Keratinocyte (primary cell): ENCODE measurements at places on chromosomes 4 and X. TPM values are rescaled to one million over a fixed set of nuclear protein-coding genes. Genes with fewer than 3 reads are reported as not detected.

DNA sequence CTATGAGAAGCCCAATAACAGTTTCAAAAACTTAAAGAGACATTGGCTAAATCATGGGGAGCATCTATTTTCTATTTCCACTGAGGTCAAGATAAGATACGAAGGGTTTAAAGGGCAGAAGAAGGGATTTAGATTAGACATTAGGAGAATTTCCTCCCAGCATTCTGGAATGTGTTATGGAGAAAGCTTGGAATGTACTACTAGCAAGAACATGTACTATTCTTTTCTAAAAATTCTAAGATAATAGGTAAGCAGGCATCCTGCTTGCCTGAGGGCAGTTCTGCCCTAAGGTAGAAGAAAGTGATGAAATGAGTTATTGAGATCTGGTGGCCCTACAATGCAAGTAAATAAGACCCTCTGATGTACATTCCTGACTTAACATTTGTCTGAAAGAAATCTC lies 279.2 kb downstream of the NR3C2 start:
- no peak for DNase-seq

DNA sequence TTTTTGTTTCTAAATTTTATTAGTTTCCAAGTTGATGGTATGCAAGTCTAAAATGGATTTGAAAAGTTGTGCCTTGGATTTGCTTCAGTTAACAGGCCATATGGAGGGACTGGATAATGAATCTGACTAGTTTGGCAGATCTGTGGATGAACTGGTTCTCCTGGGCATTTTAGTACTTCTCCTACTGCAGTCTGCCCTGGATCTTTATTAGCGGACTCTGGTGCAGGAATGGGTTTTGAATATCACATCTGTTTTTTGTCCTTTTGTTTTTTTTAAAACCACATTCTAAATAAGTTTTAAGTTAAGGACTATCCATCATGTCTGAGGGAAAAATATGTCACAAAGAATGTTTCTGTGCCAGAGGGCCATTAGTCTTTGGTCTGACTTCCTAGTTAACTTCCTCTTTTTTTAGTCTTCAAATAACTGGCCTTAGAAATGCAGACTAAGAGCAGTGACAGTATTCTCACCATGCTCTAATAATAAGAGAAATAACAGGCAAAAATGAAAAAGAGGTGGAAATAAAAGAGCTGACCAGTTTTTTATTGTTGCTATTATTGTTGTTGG lies 13.9 kb upstream of the DCK start:
- DNase-seq = no peak

DNA sequence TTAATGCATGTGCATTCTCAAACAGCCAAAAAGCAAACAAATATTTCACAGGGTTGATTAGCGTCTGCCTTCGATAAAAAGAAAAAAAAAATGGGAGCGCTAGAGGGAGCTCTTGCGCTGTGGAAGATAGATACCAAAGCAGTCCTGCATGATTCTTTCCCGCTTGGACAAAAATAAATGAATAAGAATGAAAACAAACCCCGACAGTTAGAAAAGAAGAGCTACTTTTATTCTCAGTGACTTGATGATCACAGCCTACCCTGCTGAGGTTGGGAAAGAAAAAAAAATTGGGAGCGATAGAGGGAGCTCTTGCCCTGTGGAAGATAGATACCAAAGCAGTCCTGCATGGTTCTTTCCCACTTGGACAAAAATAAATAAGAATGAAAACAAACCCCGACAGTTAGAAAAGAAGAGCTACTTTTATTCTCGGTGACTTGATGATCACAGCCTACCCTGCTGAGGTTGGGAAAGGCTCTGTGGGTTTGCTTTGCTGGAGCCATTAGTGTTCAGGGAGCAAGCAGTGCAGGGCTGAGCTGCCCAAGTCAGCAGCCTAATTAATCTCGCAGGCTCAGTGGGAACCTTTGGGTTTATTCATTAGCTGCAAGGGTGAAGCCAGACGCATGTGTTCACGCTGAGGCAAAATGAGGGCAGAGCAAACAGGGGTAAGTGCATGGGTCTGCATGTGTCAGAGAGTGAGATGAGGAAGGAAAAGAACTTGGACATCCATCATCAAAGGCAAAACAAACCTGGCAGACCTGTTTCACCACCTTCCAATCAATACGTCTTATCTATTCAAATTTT lies 249.3 kb upstream of the PRKX start:
- DNase-seq = no peak

The PPEF2 gene
- 0.03 TPM in 2 of 3 replicates, not detected in the other for polyA plus RNA-seq

DNA sequence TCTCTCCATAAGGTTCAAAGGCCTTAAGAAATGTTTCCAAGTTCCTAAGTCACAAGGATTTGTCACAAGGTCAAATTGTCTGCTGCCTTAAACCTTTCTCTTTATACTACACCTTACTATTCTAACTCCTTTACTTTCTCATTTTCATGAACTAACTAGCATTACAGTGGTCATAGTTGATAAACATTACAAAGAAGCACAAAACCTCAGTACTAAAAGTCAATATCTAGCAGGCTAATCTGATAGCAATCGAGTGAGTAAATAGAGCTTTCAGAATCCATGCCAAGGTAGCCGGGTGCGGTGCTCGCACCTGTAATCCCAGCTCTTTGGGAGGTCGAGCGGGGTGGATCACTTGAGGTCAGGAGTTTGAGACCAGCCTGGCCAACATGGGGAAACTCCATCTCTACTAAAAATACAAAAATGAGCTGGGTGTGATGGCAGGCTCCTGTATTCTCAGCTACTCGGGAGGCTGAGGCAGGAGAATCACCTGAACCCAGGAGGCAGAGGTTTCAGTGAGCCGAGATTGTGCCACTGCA lies 510.0 kb downstream of the GBA3 start:
- no peak for DNase-seq

- DNase-seq = no peak
These were observed 352.6 kb downstream of the INPP4B start for GRCh38 chr4:142493255-142494110.

DNA sequence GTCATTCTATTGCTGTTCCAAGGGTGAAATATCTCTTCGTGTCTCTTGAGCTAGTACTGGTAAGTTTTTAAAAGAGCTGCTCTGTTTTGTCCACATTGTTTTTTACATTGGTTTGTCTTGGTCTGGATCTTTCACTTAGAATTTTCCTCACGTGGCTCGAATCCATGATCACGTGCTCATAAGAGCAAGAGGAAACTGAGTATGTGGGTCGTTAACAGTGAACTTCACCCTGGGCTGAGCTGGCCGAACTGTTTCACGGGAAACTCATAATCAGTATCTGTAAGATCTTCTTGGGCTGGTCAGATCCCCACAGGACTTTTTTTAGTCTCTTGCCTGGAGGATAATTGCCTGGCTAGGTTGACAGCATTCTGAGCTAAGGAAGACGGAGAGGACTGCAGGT lies 77.8 kb upstream of the HELT start:
- no peak for DNase-seq

GRCh38 chr4:34170946-34171345 lies 2073.4 kb downstream of the ARAP2 start:
- DNase-seq = no peak

DNA sequence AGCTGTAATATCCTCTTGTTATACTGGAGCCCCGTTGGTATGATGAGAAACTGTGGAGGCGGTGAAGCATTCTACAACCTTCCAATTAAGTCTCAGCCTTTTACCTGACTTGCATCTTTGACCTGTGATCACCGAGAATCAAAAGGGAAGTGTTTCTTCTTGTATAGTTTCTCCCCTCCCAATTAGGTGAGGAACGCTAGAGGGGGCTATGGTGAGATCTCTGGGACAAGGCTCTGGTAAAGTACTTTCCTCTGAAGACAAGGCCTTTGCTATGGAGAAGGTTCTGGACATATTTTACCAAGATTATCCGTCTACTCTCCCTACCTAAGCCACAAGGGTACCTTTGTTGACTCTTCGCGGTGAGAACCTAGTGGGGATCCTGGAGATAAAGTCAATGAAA lies 111.3 kb downstream of the CBLL2 start:
- DNase-seq = no peak

The H2BW2 gene
- polyA plus RNA-seq = not detected in 3 replicates

The ADGRG4 gene
- not detected in 3 replicates for polyA plus RNA-seq

- no peak for DNase-seq
These were observed 95.8 kb upstream of the TET2 start for GRCh38 chr4:105050896-105051295.

DNA sequence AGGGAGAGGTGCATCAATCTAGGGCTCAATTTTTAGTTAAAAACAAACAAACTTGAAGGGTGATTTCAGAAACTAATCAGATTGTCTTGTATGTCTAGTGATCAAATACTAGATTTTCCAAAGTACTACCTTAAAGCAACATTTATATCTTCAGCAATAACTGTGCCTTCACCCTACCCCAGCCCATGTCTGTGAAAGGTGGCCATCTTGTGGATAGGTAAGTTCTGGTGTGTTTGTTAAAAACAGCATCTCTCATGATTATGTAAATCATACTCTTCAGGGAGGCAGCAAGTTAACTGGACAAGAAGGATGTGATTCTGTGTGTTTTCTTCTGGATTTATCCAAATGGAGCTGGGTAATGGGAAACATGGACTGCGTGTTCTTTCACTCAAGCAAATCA lies 81.4 kb upstream of the ACSL1 start:
- DNase-seq = no peak

- DNase-seq = no peak
These were observed 36.0 kb downstream of the FUNDC1 start for GRCh38 chrX:44506678-44507077.

DNA sequence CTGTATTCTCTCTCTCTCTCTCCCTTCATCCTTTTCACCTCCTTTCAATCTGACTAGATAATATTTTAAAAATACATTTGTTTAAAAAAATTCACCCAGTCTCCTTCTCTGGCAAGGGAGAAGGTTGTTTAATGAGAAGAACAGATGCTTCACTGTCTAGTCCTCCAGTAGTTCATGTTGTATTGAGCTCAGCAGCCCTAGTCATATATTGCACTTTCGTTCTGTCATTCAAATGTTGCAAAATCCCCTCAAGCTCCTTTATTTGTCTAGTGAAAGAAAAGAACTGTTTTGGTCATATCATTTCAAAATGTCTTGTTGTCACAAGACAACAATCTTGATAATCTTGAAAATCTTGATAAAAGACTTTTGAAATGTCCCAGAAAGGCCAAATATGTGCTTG lies 248.0 kb downstream of the GALNTL6 start:
- DNase-seq = no peak

DNA sequence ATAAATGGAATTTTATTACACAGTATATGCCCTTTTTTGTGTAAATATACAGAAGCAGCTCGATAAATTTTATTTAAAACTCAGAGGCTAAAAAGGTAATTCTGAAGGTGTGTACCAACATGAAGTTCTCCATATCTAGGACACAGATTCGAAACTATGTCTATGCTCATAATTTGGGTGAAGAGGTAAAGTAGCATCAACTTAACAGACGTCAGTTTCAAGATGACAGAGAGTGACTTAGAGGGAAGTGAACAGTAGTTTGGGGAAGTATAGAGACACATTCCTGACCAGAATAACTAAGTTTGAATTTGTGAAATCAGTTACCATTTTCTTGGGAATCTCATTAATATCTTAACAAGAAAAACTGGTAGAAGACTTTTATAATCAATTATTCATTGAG lies 2493.3 kb downstream of the ARAP2 start:
- DNase-seq = no peak

DNA sequence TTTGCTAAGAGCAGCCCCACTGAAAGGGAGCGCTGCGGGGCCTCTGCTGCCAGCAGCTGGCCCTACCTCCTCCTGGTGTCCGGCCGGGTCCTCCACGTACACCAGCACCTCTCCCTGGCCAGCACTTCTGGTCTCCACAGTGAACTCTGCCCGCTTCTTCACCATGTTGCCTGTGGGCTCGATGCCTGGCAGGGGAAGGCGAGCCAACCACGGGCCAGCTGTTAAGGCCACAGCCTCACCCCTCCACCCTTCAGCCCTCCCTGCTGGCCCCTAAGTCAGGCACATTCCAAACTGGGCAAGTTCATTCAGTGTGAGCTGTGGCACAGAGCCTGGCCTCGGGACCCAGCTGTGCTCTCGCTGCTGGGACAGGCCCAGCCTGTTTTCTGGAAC lies 7.8 kb downstream of the FLNA start:
- no peak for DNase-seq
